ENCODE measurements at places on chromosomes 11 and 22.

GRCh38 chr11:31806186-31806927 is 4.8 kb downstream of the PAX6 start:
- DNase-seq = no peak

DNA sequence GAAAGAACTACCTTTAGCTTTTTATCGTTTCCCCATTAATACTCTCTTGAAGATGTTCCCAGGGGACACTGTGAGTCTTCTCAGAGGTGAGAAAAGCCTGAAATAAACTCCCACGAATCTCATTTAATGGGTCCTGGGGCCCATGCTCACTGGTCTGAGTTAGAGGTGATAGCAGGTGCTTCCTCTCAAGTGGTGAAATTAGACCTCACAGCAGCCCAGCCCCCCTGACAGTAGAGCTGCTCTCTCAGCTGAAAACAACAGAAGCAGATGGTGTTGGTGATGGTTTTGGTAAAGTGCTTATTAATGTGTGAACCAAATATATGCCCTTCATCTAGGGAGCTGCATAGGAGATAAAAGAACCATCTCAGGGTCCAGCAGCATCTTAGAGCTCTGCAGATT is 76.8 kb upstream of the VPREB1 start:
- no peak for DNase-seq

GRCh38 chr11:25066706-25067105 is 569.9 kb downstream of the LUZP2 start:
- no peak for DNase-seq

- DNase-seq = no peak
Observed at GRCh38 chr22:30182350-30182745, 64.2 kb downstream of the LIF start.

DNA sequence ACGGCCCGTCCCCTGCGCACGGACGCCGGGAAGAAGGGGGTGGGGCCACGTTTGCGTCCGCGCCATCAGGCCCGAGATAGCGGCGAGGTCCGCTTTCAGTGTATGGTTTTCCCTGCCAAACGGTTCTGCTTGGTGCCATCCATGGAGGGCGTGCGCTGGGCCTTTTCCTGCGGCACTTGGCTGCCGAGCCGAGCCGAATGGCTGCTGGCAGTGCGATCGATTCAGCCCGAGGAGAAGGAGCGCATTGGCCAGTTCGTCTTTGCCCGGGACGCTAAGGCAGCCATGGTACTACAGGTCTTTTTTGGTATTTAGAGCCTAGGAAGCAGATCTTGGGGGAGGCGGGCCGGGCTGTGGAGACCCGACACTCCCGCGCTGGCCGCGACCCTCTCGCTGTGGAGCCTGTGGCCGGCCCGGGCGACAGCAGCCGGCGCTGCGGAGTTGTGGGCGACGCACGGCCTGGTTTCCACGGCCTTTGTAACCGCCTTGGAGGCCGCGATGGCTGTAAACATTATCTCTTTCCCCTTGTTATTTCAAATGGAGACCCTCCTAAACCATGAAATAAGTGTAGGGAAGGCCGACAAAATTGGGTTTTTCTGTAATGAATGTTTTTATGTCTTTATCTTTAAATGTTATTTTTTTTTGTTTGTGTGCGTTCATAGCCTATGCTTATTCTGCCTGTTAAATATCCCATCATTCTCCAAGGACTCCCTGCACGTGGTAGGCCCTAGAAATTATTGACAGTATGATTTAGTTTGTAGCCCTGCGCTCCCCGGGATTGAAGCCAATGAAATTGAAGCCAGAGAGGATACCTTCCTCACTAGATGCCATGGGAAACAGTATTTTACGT is at the start of gene AASDHPPT:
Gene AASDHPPT, plus strand, starts transcription at position 54 of the 847 bp plus-strand sequence. Its CDS starts 49 bp downstream, at position 103.
- DNase-seq = peak; percentile 22
